ENCODE measurements at places on chromosomes 4 and X.

- no peak for DNase-seq
Measured at GRCh38 chrX:150167482-150168324, 195.4 kb upstream of the MAMLD1 start.

- peak; percentile 50 for DNase-seq
Measured at GRCh38 chr4:121192480-121192879, 28.4 kb upstream of the TNIP3 start.

GRCh38 chr4:40461879-40462278 lies 126.7 kb downstream of the CHRNA9 start:
- no peak for DNase-seq

DNA sequence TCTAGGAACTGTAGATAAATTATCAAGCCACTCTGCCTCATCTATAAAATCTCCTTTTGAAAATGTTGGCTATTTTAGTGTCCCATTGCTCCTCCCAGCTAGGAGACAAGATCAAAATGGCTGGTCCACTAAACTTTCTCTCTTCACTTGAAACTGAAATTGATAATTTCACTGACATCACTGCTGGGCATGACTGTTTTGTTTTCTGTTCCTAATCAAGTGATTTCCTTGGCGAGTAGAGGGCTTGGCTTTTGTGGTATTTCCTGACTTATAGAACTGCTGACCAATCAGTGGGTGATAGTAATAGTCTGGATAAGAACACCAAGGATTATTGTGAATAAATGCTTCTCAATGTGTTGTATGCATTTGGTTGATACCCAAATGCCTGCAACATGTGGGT lies 2152.9 kb downstream of the ARAP2 start:
- DNase-seq, result no peak

- DNase-seq, result peak; percentile 99
Measured at GRCh38 chr4:128386761-128387599, 99.4 kb upstream of the PGRMC2 start.
